ENCODE measurements at places on chromosomes 1 and 21.

DNA sequence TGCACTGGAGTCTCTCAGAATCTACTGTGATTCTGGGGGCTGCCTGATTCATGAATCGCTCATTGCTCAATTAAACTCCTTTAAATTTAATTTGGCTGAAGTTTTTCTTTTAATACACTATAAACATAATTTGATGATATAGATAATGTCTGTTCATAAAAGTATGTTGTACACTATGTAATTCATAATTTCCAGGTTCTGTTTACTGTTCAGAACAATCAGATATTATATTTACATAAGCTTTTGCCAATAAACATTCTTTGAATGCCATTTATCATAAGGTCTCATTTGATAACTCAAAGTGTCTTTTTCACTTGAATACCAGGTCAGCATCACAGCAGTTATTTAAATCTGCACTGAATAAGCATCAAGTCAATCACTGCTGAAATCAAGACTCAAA lies 39.6 kb downstream of the PIGK start:
- DNase-seq = no peak

DNA sequence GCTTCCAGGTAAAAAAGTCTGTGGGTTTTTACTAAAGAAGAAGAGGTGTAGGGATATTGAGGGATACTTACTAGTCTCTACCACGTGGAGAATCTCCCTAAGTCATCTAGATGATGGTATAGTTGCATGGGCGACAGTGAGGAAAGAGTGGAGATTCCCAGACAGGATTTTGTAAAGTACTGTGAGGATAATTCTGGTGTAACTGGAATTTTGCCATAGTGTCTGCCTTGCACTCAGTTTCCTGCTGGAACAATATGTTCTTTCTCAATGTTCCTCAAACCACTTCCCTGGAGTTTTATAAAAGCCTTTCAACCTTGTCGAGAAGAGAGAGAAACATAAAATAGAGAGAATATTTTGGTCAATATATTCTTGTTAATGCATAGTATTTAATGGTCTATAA lies 95.1 kb upstream of the WLS start:
- no peak for DNase-seq

DNA sequence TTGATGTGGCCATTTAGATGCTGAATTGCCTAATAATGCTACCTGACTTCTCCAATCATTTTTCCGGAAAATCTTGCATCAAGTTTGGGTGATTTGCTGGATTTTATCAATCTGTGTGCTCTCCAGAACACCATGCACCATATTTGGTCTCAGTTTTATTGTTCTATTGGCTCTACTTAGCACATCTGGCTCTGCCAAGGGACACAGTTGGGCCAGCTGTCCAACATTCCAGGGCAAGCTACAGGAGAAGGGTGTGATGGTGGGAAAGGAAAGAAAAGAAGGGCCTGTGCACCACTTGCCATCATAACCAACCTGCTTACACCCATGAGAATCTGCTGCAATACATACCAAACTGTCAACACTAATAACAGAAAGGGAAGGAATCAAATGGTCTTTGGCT lies 90.2 kb upstream of the NFIA start:
- DNase-seq = no peak

- DNase-seq = peak; percentile 66
These were observed 26.4 kb downstream of the SHISAL2A start for GRCh38 chr1:52659356-52659755.

GRCh38 chr1:30830537-30830936 lies 73.0 kb upstream of the LAPTM5 start:
- DNase-seq = no peak

GRCh38 chr1:214808845-214809460 lies 206.0 kb downstream of the CENPF start:
- DNase-seq = no peak

GRCh38 chr1:11059155-11059967 lies 457 bp downstream of the SRM start:
- DNase-seq = no peak

DNA sequence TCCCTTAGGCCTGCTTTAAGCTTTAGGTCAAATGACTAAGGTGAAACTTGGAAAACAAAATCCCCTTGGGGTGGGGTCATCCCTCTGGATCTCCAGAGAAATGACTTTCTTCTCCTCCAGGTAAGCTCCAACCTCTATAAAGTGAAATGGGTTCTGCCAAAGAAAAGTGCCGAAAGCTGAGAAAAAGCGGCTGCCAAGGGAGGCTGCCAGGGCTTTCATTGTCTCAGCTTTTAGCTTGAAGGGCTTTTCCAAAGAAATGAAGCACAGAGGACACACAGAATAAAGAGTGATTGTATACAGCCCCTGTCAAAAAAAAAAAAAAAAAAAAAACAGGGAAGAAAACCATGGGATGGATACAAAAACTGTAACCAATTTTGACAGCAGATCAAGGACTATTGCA lies 126.9 kb downstream of the TGFBR3 start:
- no peak for DNase-seq

GRCh38 chr1:190196020-190196419 lies 281.6 kb downstream of the BRINP3 start:
- no peak for DNase-seq

GRCh38 chr1:52676249-52676903 lies 21.8 kb downstream of the COA7 start:
- DNase-seq = no peak

DNA sequence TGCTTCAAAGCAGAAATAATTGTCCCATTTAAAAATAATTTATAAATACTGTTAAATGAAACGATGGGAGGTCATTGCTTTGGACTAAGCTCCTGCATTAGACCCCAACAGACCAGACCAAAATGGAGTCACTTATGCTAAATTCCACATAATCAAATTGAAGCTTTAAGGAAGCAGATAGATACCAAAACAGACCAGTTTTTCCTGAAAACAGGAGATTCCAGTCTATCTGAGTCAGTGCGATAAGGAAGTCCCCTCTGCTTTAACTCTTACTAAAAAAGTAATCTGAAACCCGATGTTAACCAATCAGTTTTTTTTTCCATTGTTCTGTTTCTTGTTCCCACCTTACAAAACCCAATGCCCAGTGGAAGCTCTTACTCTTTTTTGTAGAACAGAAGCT lies 16.2 kb upstream of the DNASE2B start:
- no peak for DNase-seq

DNA sequence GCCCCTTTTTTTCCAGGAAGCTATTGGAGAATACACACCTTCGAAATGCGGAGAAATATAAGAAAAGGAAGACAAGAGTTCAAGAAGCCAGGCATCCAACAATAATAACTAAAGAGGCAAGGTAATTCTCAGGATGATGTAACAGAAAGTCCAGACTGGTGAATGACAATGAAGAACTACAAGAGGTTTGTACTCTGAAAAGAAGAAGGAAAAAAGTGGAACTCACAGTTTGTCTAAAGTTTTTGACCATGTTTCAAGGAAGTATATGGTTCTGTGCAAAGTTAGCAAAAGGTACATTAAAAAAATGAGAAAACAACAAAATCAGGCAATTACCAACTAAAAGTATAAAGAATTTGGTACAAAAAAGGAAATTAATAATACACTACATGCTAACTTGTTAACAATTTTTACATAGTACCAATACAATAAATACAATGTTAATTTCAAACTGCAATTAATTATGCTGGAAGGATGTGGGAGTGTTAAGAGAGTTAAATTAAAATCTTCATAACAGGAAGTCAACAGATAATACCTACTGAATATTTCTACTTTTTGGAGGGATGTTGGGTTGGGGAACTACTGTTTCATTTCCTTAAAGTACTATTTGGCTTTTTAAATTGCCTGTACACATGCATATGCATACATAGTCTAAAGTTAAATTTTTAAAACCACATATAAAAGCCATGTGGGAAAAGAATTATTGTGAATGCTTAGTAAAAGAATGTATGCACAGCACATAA lies 12.9 kb upstream of the CD55 start:
- DNase-seq = no peak

DNA sequence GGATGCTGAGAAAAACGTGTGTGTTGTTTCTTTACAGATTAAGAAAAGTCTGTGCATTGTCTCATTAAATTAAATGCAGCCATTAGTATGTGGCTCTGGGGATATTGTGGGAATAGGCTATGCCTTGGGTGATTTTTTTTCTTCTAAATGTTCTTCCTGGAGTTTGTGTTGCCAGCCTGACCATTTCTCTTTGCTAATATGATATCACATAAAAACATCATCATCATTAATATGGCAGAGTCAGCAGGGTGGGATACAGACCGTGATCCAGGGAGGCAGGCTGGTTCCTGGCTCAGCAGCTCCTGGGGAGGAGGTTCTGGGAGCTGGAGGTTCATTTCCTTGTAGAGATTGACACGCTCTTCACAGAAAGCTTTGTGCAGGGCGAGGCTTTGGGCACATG lies 60.7 kb upstream of the SELENON start:
- DNase-seq = no peak

DNA sequence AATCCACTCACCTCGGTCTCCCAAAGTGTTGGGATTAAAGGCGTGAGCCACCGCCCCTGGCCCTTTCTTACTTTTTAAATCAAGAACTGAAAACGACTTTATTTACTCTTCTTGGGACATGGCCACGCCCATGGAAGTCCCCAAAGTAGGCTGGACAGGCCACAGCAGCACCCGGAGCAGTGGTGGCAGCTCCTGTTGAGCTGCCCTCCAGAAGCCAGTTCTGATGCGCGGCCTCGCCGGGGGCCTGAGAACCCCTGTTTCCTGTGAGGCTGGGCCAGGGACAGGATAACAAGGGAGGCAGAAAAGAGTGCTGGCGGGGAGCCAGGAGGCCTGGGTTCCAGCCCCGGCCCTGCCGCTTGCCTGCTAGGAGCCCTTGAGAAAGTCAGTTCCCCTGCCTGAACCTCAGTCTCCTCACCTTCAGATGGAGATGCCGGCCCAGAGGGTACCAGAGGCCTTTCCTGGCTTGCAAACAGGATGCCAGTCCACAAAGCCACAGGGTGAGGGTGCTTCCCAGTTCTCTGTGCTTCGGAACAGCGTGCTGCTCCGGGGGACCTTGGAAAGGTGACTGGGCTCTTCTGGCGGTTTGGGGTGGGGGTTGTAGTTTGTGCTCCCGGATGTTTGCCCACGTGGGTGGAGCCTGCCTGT lies 59.4 kb downstream of the RUNX3 start:
- peak; percentile 45 for DNase-seq

GRCh38 chr1:53189061-53189460 lies 7.6 kb upstream of the CPT2 start:
- DNase-seq = no peak

- no peak for DNase-seq
These were observed 908.2 kb upstream of the ADGRL2 start for GRCh38 chr1:80892539-80892938.

DNA sequence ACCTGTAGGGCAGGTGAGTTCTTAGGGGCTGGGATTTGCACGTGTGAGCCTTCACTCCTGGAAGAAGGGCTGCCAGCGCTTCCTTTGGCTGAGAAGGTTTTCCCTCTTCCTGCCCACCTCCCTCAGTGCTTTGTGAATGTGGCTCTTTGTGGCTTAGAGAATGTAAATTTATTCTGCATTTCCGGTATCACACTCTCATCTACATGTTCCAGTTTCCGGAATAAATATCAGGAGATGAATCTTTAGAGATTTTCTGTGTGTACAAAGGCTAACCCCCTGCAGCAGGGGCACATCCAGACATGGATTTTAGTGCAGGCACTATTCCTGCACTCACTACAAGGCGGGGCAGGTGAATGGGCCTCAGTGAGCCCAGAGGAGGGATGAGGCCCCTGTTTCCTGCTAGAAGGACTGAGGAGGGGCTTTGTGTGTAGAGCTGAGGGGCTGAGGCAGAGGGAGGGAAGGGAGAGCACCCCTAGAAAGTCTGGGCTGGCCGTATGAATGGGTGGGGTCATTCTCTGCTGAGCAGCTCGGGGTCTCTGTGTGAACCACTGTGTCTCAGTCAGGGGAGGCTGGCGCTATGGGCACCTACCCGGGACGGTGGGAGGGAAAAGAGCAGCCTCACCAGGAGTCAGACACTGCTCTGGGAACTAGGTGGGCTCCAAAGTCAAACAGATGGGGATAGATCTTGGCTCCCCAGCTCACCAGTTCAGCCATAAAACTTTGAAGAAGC lies 207.5 kb downstream of the MATN1 start:
- DNase-seq = no peak

DNA sequence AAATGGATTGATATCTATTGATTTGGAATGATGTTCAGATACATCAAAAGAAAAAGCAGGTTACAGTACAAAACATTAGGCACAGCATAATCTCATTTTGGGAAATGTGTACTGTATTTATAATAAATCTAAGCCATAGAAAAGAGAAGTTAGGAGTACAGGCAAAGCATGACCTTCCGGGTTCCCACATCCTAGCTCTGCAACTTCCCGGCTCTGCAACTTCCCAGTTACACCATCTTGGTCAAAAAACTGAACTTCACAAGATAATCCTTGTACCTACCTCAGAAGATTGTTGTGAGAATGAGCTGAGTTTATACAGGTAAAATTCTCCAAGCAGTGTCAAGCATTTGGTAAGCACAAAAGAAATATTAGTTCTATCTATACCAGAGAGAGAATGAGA lies 21.7 kb upstream of the SLC44A3 start:
- no peak for DNase-seq

DNA sequence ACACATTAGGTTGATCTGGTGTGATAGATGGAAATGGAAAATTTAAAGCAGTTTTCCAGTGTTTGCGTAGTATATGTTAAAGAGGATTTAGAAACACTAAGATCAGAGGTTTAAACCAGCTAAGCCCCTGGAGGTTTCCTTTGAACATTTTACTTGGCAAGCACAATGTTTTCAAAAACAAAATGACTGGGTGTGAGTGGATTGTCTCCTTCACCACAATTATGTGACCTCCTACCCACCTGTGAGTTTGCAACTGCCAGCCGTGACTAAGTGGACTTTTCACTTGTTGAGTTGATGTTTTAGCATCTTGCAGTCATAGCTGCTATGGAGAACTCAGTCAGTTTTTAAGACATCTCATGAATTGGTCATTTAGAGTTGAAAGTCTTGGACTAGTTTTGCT lies 4.7 kb downstream of the CCDC190 start:
- no peak for DNase-seq

GRCh38 chr1:23090056-23090455 lies 70.8 kb downstream of the KDM1A start:
- no peak for DNase-seq

DNA sequence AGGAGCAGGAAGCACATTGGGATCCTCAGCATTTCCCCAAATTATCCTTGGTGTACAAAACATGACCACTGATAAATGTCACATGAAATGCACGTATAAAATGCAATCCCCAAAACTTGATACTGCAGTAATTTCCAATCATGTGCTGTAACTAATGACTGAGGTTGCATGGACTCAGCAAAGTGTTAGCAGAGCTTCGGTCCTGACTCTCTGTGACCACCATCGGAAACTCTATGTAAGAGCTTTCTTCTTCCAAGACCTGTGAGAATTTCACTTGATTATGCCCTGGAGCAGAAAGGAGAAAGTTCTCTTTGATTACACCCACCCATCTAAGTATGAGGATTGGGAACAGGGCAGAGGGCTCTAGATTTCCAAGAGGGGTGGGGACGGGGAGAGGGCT lies 908 bp downstream of the CD53 start:
- no peak for DNase-seq

GRCh38 chr1:180182643-180183311 lies 28.1 kb downstream of the QSOX1 start:
- no peak for DNase-seq

DNA sequence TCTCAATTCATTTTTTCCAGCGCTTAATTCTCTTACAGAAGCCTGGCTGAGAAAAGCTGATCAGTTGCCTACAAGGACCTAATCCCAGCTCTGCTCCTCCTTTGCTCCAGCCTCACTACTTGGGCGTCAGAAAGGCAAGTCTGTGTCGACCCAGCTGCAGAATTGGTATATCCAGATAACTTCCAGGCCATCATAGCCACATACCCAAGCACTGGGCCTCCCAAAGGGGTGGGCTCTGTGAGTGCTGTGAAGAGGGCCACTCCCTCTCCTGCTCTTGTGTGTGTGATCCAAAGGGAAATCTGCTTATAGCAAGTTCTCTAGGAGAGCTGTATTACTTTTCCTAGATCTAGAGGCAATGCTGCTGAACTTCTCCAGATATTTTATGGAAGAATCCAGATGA lies 18.1 kb downstream of the LMOD1 start:
- no peak for DNase-seq

All from stimulated activated naive CD8-positive, alpha-beta T cell treated with anti-CD3 and anti-CD28 coated beads, Interleukin-15, amount 100 ng/mL, for 72 hours (primary cell).